ENCODE measurements at places on chromosomes 1 and 21.

DNA sequence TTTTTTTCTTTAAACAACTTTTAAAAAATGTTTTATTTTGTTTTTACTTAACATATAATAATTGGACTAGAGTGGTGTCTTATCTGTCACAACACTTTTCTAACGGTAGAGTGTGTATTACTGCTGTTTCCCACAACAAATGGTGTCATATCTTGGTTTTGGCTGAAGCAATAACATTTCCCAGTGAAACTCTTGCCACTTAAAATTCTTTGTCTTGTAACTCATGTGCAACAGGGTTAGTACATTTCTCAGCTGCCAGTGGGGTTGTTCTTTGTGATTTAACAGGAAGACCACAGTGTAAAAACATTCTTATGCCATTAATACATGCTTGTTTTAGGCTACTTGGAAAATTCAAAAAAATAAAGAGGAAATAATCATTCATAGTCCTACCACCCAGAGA is 43.5 kb downstream of the ALPL start:
- DNase-seq, result no peak

- peak; percentile 35 for DNase-seq
Observed at GRCh38 chr1:231091831-231092301, 51.8 kb upstream of the FAM89A start.

DNA sequence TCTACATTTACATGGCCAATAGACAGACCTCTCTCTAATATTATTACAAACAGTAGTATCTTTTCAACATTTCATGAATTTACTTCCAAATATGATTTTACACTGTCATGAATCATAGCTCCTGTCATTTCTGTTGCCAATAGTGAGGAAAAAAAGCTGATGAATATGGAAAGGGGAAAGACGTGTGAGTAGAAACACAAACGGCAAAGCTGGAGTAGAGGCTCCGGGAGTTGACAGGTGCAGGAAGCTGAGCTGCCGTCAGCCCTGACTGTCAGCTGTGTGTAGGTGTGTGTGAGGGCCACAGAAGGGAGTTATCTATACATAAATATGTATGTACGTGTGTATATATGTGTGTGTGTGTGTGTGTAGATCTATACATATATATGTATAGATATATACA is 416.9 kb downstream of the ZP4 start:
- no peak for DNase-seq

DNA sequence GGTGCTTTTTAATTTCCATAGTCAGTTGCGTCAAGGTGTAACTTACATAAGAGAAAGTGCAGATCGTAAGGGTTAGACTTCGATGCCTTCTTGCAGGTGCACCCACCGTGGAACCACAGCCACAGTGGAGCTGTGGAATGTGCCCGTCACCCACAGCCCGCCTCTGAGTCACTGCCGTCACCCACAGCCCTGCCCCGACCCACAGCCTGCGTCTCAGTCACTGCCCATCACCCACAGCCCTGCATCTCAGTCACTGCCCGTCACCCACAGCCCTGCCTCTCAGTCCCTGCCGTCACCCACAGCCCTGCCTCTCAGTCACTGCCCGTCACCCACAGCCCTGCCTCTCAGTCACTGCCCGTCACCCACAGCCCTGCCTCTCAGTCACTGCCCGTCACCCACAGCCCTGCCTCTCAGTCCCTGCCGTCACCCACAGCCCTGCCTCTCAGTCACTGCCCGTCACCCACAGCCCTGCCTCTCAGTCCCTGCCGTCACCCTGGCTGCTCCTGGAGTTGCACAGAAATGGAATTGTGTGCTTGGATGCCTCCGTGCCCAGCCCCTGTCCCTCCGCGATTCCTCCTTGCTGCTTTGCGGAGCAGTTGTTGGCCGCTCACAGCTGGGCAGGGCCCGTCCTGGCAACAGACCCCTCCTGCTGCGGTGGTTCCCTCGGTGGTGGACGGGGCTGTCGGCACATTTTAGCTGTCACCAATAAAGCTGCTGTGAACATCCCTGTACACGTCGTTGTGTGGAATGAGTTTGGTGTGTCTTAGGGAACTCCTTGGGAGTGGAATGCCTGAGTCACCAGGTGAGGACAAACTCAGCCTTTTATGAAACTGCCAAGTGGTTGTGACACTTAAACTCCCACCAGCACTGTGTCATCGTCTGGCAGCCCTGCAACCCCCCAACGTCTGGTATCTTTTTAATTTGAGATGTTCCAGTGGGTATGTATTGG is 44.9 kb upstream of the COL6A2 start:
- DNase-seq, result no peak

DNA sequence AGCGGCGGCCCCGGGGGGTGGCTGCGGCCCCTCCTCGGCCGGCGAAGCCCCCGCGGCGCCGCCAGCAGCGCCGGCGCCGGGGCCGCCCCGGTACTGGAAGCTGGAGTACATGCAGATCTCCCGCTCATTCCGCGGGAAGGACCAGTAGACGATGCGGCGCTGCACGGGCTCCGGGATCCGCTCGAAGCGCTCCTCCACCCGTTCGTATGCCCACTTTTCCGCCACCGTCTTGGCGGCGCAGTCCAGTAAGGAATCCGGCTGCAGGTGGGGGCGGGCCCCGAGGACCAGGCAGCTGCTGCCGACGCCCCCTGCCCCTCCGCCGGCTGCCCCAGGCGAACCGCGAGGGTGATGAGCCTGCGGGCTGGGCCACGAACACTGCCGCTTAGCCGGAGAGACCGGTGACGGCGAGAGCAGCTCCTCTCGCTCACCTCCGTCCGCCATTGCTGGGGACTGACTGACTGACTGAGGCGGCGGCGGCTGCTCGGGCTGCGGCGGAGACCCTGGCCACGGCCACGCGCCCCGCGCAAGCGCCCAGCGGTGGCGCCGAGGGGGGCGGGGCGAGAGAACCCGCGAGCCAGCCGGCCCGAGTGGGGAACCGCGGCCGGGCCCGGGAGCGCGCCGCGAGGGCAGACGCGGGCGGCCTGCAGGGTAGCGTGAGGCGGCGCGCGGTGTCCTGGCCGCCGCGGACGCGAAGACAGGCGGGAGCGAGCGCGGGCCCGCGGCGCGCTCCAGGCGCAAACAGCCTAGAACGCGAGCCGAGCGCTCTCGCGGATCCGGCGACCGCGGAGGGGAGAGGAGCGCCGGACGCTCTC is at the start of gene ZSWIM5:
TSS of gene ZSWIM5 (minus strand) at position 696 of the 812 bp plus-strand sequence. CDS start at position 441, 255 bp downstream.
- peak; percentile 3 for DNase-seq

GRCh38 chr1:76381450-76382097 is 307.0 kb downstream of the ST6GALNAC3 start:
- DNase-seq, result no peak

DNA sequence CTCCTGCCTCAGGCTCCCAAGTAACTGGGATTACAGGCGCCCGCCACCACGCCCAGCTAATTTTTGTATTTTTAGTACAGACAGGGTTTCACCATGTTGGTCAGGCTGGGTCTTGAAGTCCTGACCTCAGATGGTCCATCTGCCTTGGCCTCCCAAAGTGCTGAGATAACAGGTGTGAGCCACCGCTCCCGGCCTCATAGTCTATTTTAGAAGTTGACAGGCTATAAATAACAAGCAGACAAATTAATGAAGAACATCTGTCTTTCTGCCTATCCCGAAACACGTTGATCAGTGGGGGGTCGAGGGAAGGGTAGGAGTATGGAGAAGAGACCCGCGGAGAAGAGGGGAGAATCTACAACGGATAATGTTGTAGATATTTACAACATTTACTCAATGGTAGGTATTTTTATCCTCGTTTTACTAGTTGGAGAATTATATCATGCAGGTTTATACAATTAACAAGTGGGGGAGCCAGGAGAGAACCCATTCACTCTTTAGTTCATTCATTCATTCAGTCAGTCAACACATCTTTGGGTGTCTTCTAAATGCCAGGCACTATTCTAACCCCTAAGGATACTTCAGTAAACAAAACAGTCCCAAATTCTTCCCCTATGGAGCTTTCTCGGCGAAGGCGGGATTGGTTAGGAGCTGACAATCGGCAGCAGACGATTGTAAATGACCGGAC is 497 bp upstream of the IFNAR2 start:
- no peak for DNase-seq

GRCh38 chr1:184085667-184086066 is 34.1 kb downstream of the TSEN15 start:
- DNase-seq, result no peak

DNA sequence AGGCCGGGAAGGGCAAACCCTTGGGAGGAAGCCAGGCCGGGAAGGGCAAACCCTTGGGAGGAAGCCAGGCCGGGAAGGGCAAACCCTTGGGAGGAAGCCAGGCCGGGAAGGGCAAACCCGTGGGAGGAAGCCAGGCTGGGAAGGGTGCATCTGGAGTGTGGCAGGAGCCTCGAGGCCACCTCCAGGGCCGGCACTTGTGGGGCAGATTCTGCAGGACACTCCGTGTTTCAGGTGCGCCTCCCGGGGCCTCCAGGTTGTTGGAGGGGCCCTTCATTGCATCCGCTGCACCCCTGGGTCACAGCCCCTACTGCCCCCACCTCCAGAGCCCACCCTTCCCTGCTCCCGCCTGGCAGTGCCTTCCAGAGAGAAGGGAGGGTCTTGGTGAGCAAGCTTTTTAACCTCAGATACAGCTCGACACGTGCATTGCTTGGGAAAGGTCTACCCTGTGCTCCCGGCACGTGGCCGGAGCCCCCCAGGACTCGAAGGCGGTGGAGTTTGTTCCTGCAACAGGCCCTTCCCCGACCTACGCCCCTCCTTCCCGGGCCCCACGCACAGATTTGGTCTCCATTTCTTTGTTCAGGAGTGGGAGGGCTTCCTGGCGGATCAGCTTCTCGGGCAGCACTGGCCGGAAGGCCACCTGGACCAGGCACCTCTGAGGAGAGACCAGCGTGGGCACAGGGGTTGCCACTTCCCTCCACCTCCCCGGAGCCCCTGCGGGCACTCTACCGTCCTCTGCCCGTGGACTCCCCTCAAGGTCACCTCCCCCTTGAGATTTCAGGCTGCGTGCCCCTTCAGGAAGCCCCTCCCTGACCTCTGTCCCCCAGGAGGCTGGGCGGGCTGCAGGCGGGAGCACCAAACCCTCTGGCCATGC is 9.4 kb upstream of the TMEM52 start:
- DNase-seq, result no peak

- DNase-seq, result no peak
Observed at GRCh38 chr1:245026247-245026646, 128.5 kb upstream of the KIF26B start.

GRCh38 chr1:171343727-171344472 is 29.9 kb downstream of the FMO4 start:
- DNase-seq, result no peak

GRCh38 chr1:8448911-8449661 is 131.2 kb downstream of the SLC45A1 start:
- DNase-seq, result no peak

GRCh38 chr1:76303340-76303717 is 228.8 kb downstream of the ST6GALNAC3 start:
- no peak for DNase-seq

GRCh38 chr1:216330262-216330661 is 93.0 kb downstream of the USH2A start:
- no peak for DNase-seq

- peak; percentile 68 for DNase-seq
Observed at GRCh38 chr1:10694274-10694632, 102.2 kb downstream of the CASZ1 start.
